ENCODE measurements at places on chromosomes 6 and 20.

DNA sequence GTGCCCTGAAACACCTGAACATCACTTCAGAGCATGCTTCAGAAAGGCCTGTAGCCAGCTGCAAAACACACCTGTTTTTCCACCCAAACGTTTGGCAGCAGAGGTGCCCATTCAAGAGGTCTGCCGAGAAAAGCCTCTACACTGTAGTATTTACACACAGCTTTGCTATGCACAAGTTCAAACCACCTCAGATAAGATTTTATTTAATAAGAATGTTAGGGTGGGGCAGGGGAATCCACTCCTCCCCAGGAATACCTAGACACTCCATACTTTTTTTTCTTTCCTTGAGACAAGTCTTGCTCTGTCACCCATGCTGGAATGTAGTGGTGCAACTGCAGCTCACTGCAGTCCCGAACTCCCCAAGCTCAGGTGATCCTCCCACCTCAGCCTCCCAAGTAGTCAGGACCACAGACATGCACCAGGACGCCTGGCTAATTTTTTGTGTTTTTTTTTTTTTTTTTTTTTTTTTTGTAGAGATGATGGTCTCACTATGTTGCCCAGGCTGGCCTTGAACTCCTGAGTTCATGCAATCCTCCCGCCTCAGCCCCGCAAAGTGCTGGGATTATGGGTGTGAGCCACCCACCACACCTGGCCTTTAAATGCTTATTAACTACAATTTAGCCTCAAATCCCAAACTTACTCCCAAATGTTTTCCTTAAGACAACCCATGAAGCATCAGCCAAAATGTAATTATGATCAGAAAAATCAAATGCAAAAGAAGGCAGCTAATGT lies 9.7 kb downstream of the MRPL14 start:
- peak; percentile 87 for DNase-seq

DNA sequence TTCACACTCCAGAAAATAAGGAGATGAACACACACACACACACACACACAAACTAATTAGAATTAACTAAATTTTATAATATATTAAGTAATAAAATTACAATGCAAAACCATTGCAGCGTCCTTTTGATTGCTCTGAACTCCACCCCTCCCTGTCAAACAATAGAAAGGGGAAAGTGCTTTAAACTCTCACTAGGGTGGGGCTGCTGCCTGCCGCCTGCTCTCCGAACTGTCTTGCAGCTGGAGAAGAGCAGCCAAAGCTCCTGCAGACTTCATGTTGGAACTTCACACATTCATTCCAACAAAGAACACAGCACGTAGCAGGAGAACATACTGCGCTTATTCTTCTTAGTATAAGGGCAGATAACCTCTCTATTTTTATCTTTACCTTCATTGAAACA lies 83.2 kb downstream of the GCLC start:
- no peak for DNase-seq

DNA sequence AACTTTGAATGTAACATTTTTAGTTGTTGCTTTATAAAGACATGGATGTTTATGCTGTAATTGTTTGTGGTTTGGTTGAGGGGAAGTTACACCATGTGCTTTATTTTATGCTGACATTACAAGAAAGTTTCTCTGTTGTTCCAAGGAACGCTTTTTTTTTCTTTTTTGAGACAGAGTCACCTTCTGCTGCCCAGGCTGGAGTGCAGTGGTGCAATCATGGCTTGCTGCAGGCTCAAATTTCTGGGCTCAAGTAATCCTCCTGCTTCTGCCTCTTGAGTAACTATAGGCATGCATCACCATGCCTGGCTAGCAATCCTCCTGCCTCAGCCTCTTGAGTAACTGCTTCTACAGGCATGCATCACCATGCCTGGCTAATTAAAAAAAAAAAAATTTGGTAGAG lies 21.0 kb upstream of the IFNGR1 start:
- peak; percentile 98 for DNase-seq

DNA sequence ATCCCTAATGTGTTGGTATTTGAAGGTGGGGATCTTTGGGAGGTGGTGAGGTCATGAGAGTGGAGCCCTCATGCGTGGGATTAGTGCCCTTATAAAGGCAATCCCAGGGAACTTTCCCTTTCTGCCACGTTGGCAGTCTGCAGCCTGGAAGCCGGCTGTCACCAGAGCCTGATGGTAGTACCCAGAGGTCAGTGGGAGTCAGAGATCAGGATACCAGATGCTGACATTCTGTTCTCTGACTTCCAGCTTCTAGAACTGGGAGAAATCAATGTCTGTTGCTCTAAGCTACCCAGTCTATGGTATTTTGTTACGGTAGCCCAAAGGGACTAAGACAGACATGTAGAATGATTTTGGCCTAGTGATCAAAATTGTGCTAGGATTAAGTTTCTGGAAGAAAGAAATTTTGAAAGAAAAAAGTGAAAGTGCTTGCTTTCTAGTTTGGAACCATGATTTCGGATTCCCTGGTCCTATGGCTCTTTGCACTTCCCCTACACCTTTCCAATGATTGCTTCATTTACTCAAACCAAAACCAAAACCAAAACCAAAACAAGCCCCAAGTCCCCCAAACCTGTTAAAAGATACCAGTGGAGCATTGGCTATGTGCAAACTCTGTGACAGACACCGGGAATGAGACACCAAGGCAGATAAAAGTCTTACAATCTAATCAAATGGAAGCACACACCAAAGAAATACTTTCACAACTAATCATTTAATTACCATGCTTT lies 173.7 kb upstream of the ZNF217 start:
- DNase-seq, result no peak

GRCh38 chr20:16203096-16203495 lies 370.2 kb downstream of the KIF16B start:
- DNase-seq, result no peak

DNA sequence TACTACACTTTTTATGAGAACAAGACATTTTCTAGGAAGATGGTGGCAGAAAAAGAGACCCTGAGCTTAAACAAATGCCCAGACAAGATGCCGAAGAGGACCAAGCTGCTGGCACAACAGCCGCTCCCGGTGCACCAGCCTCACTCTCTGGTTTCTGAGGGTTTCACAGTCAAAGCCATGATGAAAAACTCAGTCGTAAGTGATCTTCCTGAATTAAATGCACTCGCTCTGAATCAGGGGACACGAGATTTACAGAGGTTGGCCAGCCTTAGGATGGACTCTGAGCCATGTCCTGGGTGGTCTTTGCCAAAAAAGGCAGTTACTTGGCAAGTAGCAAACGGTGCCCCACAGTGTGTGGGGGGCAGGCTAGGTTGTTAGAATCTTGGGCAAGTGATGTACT lies 423 bp downstream of the PACRG start:
- DNase-seq, result no peak

DNA sequence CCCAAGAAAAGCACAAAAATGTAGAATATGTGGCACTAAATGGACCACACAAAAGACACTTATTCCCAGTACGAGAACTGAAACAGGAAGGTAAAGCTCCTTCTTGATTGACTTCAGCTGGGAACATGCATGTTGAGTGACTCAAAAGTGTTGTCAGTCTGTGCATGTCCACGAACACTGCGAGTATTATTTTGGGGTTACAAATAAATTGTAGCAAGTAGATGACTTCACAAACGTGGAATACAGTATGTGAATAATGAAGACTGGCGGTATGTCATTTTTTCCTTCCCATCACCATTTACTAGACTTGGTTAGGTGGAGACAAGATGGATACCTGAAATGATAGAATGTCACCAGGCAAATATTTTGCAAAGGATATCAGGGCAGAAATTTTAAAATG lies 45.4 kb downstream of the L3MBTL3 start:
- DNase-seq, result no peak

GRCh38 chr20:4136078-4136966 lies 121.0 kb upstream of the RNF24 start:
- DNase-seq, result no peak

DNA sequence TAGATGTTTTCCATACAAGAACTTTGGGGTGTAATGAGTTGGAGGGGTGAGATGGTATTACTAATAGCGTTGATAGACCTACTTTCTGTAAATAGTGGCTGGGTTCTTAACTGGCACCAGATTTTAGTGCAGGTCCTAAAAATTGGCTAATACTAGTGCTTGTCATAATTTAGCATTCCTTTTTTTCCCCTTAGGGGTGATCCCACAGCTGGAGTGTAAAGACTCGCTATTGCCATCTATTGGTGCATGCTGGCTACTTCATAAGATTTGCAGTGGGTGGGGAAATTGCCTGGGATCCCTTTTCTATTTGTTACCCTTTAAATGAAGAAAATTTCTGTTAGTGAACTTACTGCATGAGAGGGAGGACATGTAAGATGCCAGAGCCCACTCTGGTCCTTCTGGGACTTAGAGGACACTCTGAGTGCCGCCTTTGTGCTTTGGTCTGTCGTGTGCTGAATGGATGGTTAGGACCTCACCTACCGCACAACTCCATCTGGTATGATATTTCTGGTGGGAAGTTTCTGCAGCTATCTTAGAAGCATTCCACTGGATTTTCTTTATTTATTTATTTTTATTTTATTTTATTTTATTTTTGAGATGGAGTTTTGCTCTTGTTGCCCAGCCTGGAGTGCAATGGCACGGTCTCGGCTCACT lies 195.5 kb downstream of the JARID2 start:
- peak; percentile 75 for DNase-seq

- DNase-seq, result peak; percentile 31
These were observed 461.1 kb downstream of the MMUT start for GRCh38 chr6:49001856-49002541.

- no peak for DNase-seq
These were observed 131.9 kb downstream of the ERMARD start for GRCh38 chr6:169883316-169883715.

DNA sequence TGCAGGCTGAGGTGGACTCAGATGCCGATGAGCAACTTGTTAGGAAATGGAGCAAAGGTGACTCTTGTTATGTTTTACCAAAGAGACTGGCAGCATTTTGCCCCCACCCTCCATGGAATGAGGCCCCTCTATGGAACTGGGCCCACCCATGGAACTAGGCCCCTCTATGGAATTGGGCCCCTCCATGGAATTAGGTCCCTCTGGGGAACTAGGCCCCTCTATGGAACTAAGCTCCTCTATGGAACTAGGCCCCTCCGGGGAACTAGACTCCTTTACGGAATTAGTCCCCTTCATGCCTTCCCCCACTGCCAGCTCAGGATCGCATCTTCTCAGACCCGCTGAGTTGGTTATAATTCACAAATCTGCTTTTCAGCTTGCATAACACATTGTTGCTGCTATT lies 144.9 kb downstream of the THBS2 start:
- DNase-seq, result no peak

DNA sequence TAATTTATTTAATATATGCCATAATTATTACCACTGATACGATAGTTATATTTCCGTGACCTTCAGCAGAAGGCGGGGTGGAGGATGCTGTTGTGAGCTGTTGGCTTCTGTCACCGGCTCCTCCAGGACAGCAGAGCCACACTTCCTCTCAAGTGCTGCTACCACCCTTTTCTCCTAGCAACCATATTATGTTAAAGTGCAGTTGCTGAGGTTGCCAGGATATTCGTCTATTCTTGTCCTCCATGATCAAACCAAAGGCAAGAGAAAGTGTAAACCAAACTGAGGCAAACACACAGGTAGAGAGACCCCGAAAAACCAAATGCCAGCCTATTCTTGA lies 27.8 kb downstream of the RGS17 start:
- no peak for DNase-seq

DNA sequence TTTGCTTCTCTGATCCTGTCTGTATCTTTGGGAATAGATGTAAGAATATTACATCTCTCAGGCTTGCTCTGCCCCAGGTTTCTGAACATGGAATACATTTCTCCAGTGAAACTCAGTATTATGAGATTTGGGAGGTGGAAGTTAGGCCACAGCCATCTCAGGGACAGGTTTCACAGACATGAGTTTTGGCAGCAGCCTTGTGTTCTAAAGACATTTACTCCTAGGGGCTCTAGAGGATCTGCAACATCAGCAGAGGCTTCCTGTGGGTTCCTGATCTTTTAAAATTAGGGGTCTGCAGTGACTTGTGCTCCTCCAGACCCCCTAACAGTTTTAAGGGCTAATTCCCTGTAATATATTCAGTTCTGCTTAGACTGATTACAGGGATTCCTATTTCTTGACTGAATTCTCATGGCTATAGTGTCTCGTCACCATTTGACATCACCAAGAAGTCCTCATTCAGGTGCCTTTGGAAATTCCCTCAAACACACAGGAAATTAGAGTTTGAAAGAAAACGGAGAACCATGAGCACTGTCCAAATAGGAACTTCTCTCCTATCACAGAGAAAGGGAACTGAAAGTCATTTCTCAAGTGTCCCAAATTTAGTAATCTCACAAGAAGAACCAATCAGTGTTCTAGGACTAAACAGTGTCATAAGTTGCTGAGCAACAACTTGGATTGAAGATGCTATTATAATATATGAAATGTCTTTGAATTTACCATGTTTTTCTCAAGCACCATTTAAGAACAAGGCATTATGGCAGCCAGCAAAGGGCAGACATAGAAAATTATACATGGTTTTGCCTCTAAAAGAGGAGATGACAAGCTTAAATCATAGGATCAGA lies 2.5 kb upstream of the HLA-DRA start:
- peak; percentile 46 for DNase-seq

DNA sequence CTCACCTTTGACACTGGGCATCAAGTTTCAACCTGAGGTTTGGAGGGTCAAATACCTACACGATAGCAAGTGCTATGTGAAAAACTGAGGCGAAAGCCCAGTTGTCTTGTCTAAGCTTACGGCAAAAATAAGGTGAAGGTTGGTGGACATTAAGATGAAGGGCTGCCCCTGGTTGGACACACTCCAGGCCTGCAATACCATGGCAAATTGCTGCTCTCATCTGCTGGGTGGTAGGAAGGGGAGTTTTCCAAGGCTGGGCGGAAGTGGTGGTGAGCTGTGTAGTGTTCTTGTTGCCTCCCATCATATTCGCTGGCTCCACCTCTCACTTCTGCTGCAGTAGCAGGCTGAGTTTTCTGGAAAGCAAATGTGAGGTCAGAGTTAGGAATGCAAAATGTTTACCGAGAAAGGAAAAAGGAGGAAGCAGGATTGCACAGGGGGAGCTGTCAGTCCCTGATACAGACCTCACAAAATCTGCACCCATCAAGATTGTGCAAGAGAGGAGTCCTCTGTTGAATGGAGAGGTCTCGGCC lies 33.7 kb downstream of the SCP2D1 start:
- DNase-seq, result no peak

- DNase-seq, result no peak
These were observed 177.9 kb downstream of the KIF16B start for GRCh38 chr20:16395366-16395765.

- DNase-seq, result no peak
These were observed 626.4 kb upstream of the MMS22L start for GRCh38 chr6:97909380-97909779.

All from bronchial epithelial cell (primary cell).